ENCODE measurements at places on chromosomes 7 and 10.

- DNase-seq: no peak
Observed at GRCh38 chr10:79052291-79053080, 16.3 kb upstream of the ZMIZ1 start.

GRCh38 chr7:4119848-4120247 is 562.2 kb upstream of the FOXK1 start:
- no peak for DNase-seq

- no peak for DNase-seq
Observed at GRCh38 chr10:60267802-60268201, 121.9 kb downstream of the ANK3 start.

GRCh38 chr7:25835197-25835596 is 316.8 kb upstream of the NFE2L3 start:
- DNase-seq: no peak

GRCh38 chr7:27840313-27840712 is 100.4 kb downstream of the TAX1BP1 start:
- DNase-seq: no peak

- DNase-seq: no peak
Observed at GRCh38 chr7:25520516-25520915, 292.2 kb upstream of the NPVF start.

DNA sequence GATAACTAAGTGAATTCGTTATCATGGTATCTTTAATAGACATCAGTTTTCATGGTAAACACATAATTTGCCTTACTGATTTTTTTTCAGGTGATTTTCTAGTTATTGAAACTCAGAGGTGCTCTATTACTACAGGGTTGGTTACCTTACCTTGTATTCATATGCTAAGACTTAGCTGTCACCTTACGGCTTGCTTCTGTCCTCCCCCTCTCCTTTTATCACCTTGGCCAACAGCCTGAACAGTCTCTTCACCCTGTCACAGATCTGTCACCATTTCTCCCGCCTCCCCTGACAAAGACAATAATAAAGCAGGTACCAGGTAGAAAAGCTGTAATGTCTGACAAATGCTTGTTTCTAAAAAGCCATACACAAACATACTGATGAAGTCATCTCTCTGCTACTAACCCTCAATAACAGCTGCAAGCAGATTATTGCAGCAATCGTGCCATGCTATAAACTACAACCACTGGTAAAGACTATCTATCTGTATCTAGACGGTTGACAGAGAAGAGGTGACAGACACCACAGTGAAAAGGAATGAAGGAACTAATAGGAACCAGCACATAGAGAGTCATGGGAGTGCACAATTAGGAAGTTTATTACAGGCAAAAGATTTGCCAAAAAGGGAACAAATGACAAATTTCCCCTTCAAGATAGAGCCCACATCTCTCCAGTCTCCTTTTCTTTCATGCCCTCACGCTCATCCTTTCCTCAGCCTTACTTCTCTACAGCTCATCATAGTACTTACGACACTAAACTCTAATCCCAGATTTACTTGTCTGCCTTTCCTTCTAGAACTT is 57.2 kb downstream of the ARHGAP12 start:
- no peak for DNase-seq

GRCh38 chr10:97336942-97337831 is 2.7 kb upstream of the FRAT2 start:
- DNase-seq: no peak

DNA sequence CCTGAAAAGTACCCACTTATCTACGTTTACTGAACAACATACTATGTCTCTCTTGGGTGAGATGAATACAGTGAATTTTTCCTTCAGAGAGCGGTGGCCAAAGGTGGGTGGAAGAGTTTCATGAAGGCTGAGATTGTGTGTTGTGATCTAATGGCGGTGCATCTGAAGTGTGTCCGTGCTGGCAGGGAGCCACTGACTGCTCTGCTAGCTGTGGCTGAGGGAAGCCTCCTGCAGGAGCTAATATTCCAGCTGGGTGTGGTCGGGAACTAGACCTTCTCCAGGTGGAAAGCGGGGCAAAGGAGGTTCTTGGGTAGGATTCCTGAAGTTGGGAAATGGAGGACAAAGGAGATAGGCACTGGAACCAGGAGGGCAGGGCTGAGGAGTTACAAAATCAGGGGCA is 69.2 kb upstream of the GRB10 start:
- DNase-seq: no peak

- no peak for DNase-seq
Observed at GRCh38 chr7:121069346-121070100, 81.0 kb downstream of the CPED1 start.

DNA sequence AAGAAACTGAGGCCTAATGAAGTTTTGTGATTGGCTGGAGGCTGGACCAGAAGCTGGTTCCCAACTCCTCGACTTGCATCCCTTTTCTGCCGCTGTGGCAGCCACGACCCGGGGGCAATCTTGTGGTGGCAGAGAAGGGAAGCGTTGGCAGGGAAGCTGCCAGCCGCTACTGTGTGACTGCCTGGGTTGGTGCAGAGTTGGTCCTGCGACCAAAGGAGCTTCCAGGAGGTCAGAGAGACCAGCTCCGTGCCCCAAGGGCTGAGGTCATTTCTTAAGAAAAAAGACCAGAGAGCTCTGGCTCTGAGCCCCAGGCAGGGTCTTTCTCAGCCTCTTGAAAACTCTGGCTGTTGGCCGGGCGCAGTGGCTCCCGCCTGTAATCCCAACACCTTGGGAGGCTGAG is 47.2 kb downstream of the PRF1 start:
- DNase-seq: no peak

- DNase-seq: no peak
Observed at GRCh38 chr10:97356318-97356914, 21.9 kb upstream of the FRAT2 start.

DNA sequence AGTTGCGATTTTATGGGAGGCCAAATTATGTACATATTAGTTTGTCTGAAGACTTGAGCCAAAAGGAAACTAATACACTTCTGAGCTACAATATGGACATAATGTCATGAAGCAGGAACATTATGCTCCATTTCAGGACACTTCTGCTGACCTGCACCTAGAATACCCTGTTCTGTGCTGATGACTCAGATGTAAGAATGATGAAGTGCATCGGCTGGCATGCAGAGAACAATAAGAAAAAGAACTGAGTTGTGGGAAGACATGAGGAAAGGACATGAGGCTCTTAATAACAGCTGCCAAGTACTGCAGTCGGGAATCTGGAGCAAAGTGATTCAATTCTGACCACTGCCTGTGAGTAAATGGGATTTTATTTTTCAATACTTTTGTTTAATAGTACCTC is 192.9 kb upstream of the VSTM2A start:
- no peak for DNase-seq

DNA sequence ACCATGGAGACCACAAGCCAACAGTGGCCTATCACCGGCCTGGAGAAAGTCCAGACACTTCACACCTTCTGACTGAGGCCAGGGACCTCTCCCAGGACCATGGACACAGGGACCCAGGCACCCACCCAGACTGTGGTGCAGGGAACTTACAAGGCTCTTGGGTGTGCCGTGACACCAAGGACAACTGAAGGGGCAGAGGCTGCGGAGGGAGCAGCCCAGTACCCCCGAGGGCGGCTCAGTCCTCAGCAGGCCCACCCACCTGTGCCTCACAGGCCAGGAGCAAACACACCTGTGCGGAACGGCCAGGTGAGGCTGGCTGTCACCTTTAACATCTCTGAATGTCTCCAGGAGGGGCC is 182.3 kb downstream of the MAD1L1 start:
- no peak for DNase-seq

- DNase-seq: no peak
Observed at GRCh38 chr7:73827567-73828106, 3.2 kb upstream of the CLDN4 start.

GRCh38 chr10:113061054-113061430 is 111.0 kb downstream of the TCF7L2 start:
- DNase-seq: no peak

DNA sequence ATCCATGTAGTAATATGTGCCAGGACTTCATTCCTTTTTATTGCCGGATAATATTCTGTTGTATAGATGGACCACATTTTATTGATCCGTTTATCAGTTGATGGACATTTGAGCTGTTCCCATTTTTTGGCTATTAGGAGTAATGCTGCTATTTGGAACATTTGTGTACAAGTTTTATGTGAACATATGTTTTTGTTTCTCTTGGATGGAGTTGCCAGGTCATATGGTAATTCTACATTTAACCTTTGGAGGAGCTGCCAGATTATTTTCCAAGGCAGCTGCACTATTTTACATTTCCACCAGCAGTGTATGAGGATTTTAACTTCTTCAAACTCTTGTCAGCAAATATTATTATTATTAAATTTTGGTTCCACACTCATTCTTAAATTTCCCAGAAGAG is 59.2 kb downstream of the C10orf90 start:
- DNase-seq: no peak

DNA sequence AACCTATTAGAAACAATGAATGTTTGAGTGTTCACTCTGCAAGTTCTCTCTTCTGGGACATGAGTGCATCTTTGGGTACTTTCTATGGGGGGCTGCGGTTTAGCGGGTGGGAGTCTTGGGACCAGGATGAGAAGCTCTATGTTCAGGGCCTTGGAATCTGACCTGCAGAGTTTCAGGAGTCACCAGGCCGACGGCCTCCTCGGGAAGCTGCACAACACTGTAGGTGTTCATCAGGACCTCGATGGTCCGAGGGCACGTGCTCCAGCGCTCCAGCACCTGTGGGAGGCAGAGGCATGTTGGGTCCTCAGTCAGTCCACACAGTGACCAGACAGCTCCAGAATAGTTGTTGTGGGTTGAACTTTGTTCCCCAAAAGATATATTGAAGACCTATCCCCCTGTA is 8.9 kb upstream of the GBX1 start:
- DNase-seq: no peak

GRCh38 chr7:65974876-65975275 is 7.1 kb downstream of the GUSB start:
- no peak for DNase-seq

DNA sequence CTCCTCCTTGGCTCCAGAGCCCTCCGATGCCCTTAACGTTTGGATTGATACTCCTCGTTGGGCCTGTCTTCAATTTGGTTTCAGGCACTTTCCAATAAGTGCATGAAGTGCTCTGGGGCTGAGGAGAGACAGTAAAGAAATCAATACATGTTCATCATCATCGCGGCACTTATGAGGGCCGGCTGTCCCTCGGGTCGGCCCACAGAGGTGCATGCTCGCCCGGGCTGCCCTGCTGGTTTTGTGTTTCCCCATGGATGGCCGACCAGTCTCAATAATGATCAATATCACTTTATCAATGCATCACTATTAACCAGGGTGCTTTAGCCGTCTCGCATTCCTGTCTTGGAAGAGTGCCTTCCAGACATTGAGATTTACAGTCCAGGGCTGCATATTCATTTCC is 154.2 kb downstream of the EBF3 start:
- no peak for DNase-seq

DNA sequence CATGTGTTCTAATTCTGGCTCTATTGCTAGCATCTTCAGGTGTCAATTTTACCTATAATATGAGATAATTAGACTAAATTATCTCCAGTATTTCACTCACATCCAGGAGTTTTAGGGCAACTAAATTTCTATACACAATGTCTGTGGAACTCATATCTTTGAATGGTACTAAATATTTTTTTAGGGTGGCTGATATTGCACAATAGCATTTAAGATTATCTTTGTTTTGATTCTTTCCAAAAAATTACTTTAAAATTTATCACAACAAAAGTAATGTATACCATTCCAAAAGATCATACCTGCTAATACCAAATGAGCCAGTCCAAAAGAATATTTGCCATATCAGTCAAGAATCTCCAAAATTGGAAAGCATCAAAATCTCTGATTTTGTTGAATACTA is 285.5 kb downstream of the SEMA3D start:
- DNase-seq: no peak

- DNase-seq: no peak
Observed at GRCh38 chr7:115471891-115472290, 550.0 kb downstream of the MDFIC start.

DNA sequence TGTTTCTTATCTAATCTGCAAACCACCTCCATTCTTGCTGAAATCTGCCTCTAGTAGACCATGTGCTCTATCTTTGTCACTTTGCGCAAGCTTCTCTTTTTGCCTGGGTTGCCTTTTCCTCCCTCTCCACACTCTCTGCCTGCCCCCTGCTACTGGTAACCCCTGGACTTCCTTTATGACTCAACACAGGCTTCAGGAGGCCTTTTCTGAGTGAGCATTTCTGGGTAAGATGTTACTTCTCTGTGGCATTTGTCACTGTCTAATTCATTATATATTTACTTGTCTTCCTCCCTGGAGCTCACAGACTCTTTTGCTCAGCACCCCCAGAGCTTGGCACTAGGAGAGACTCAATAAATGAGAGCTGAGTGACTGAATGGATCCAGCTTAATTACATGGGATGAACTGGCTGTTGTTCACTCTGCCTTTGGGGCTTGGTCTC is 8.4 kb downstream of the GOLGA7B start:
- DNase-seq: no peak

- DNase-seq: no peak
Observed at GRCh38 chr10:126687121-126687606, 16.7 kb upstream of the C10orf90 start.

- DNase-seq: no peak
Observed at GRCh38 chr10:122197611-122198222, 73.4 kb upstream of the BTBD16 start.

DNA sequence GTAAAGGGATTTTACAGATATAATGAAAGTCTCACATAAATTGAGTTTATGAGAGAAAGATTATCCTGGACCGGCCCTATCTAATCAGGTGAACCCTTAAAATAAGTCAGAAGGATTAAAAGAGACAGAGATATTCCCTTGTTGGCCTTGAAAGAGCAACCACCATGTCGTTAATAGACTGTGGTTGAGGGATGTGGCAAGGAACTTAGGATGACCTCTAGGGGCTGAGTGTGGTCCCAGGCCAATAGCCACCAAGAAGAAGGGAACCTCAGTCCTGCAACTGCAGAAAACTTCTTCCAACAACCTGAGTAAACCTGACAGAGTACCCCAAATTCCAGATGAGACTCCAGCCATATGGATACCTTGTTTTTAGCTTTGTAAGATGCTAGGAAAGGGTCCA is 121.5 kb downstream of the POLR1F start:
- no peak for DNase-seq

DNA sequence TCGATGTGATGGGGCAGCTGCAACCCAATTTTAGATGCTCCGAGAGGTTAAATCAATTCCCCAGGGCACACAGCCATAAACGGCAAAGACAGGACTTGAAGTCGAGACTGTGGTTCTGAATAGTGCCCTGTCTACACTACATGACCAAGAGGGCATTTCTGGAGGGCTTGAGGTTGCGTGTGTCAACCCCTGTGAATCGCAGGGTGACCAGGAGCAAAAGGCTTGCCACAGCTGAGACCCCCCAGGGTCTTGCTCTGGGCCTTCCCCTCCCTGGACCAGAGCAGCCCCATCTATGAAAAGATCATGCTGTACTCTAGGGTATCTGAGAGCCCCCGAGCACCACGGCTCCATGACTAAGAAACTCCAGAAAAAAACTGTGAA is 26.8 kb upstream of the RASGEF1A start:
- no peak for DNase-seq

DNA sequence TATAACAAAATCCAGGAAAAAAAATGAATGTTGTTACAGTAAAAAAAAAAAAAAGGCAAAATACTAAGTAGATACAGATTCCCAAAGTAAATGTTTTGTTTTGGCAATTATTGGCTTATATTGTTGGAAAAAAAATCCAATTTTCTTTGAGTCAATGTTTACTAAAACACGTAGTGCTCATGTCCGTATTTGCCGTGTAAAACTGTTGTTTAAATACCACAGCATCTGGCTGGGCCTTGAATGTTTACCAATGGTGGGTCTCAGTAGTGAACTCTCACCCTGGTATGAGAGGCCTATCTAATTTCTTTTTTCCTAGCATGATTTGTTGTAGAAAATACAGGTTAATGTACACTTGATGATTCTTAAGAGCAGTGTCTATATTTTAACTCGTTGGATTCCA is 41.4 kb upstream of the SLC26A5 start:
- DNase-seq: no peak

GRCh38 chr10:92991513-92991912 is 69.1 kb upstream of the CYP26C1 start:
- DNase-seq: no peak

Data from nucleus accumbens (tissue), 56 donors.